ENCODE measurements at places on chromosomes 6 and 20.

- DNase-seq, result no peak
Measured at GRCh38 chr20:31707258-31707615, 15.4 kb downstream of the BCL2L1 start.

DNA sequence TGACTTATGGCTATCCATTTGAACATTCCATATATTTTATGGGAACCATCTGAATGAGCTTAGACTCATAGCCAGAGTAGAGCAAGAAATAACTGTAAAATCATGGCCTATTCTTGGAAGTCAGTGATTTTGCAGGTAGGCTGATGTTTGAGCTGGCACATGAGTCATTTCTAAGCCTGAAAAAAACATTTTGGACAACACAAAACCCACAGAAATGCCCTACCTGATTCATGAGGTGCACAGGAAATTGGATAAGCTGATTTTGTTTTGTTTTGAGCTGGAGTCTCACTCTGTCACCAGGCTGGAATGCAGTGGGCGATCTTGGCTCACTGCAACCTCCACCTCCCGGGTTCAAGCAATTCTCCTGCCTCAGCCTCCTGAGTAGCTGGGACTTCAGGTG, 443.0 kb downstream of the PKHD1 start:
- no peak for DNase-seq

GRCh38 chr6:82017288-82017687, 230.3 kb downstream of the IBTK start:
- no peak for DNase-seq

DNA sequence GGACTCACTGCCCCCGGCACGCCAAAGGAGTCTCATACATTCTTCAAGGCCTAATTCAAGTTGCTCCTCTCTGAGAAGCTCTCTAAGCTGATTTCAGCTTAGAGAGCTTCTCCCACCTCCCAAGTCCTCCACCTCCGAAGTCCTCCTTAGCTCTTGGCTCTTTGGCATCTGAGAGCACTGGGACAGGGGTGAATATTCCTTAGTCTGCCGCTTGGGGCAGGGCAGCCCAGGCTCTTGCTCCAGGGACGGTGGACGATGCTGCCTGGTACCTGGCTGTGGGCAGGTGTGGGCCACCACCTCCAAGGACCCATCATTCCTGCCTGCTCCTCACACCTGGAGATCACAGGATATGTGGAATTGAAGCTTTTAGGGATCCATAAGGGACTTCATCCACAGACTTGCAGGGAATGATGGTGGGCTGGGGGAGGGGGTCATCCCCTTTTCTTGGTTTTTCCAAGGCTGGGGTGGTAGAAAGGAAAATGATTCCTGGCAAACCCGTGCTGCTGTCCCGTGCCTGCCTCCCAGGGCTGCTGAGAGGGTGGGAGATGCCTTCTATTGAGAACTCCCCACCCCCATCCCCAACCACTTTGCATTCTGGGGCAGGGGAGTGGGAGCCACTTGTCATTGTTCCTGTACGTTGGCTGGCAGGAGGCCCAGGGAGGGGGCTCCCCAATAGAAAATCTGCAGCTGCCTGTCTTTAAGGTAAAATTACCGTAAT, 57.4 kb downstream of the ARHGAP40 start:
- DNase-seq, result peak; percentile 14

DNA sequence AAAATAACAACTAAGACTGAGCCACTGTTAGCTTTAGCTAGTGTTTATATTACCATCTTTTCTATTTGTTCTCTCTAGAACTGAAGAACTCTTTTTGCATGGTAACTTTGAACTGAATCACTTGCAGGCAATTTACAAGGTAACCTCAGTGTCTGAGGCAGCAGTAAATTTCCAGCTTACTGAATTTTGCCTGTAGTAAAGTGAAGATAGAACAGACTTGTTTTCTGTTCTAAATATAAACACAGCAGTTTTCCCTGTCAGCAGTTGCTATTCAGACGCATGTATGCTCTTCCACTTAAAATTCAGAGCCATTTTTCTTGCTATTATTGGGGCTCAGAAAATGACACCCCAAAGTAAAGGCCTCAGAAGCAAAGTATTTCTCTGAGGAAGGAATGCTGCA, 974.0 kb upstream of the GJE1 start:
- no peak for DNase-seq

- no peak for DNase-seq
Measured at GRCh38 chr20:63500151-63500901, 1.4 kb upstream of the EEF1A2 start.

- DNase-seq, result no peak
Measured at GRCh38 chr6:87738000-87738399, 36.0 kb upstream of the AKIRIN2 start.

- DNase-seq, result no peak
Measured at GRCh38 chr6:21898107-21898796, 304.7 kb downstream of the SOX4 start.

DNA sequence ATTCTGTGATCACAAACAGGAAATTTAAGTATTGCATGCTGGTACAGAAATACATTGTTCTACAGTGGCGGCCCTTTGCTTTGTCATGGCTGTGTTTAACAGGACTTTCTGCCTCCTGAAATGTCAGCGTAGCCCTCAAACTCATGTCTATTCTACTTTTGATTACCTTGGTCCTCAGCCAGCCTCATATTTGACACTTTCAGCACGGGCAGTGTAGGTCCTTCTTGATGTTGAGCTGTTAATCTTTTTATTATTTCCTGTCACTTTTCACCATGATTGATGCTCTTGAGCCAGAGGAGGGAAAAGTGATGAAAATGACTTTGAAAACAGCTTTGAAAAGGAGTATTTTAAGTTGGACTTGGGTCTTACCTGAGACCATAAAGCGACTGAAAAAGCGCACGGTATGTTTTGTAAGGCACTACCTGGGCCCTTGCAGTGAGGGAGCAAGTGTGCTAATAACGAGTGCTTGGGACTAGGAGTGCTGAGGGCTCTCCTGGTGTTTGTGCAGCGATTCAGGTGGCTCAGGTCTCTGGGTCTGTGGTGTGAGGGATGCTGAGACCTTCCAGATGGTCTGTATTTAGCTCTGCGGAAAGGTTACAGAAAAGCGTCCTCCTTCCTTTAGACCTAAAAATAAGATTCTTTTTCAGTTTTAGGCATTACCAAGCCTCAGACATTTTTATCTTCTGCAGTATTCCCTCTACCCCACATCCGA, 45.2 kb upstream of the RREB1 start:
- DNase-seq, result no peak

GRCh38 chr20:16975682-16976081, 227.5 kb downstream of the OTOR start:
- DNase-seq, result no peak

DNA sequence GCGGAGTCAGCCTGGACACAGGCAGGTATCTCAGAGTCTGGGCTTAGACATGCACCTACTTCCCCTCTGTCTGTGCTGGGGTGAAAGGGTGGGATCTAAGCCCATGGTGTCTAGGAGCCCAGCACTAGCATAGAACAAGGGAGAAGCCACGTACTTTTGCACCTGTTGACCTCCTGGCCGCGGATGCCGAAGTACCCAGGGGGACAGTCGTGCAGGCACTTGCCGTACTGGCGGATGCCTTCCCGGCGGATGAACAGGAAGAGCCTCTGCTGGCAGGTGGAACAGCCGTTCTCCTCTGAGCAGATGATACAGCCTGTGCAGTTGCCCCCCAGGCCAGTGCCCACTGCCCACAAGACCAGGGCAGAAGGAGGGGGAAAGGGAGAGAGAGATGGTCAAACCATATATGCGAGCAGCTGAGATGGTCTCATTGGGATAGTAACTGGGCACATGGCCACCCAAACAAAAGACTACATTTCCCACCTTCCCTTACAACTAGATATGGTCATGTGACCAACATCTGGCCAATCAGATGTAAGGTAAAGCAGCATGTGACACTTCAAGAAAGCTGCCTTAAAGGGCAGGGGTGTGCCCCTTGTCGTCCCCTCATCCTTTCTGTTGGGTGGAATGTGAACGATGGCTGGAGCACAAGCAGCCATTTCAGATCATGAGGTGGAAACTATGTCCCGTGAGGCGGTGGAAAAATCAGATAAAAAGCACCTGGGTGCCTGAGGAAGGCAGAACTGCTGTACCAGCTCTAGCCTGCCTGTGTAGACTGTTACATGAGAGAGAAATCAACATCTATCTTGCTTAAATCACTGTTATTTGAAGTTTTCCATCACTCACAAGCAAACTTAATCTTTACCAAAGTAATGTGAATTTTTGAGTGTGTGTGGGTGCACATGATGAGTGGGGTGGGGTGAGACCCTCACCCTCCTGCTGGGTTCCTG, 34.0 kb downstream of the RSPO4 start:
- DNase-seq, result no peak

GRCh38 chr6:53391170-53391569, 42.4 kb upstream of the ELOVL5 start:
- no peak for DNase-seq

GRCh38 chr6:116371120-116371917, 572 bp downstream of the DSE start:
- no peak for DNase-seq

GRCh38 chr6:133748628-133749027, 140.3 kb upstream of the TCF21 start:
- DNase-seq, result no peak

GRCh38 chr6:147508866-147509608, 547 bp downstream of the SAMD5 start:
- DNase-seq, result no peak

- no peak for DNase-seq
Measured at GRCh38 chr6:7701212-7701834, 24.6 kb upstream of the BMP6 start.

DNA sequence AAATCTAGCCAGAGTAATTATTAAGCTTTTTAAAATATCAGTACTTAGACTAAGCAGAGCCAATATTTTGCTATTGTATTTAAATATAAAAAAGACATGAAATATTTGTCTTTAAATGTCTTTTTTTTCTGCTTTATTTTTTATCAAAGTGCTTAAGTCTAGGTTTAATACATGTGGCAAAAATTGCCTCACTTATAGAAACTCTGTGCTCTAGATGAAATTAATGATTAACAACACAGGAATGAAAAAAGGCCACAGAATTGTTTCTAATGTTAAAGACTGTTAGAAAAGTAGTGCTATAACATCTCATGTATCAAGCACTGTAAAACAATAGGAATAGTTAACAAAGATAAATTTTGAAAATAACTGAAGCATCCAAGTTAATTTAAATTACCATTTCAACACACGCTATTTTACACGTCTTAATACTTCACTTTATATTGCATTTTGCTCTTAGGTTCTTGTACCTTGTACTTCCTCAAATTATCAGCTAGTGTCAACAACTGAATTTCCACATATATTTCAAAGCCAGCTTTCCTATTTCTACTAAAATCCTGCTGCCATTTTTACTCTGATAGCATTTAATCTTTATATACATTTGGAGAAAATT, 1515.1 kb downstream of the HACE1 start:
- no peak for DNase-seq

DNA sequence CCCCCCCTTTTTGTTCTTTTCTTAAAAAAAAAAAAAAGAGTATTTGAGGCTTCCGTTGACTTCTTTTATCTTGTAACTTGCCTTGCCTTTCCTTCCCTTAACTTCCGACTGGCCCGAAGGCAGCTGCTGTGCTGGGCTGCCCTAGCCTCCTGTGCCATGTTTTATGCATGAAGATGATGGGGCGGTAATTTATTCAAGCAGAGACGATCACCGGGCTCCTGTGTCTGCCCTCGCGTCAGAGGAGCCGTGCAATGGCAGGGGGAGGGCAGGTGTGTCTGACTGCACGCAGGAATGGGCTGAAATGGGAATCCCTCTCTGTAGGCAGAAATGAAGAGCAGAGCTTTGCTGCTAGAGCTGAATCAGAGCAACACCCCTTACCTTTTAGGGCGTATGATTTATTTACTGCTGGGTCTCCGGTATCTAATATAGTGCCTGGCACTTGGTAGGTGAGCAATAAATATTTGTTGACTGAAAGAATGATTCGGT, 106.3 kb upstream of the RIPOR2 start:
- DNase-seq, result no peak

GRCh38 chr6:132161283-132161682, 210.1 kb upstream of the CCN2 start:
- no peak for DNase-seq

DNA sequence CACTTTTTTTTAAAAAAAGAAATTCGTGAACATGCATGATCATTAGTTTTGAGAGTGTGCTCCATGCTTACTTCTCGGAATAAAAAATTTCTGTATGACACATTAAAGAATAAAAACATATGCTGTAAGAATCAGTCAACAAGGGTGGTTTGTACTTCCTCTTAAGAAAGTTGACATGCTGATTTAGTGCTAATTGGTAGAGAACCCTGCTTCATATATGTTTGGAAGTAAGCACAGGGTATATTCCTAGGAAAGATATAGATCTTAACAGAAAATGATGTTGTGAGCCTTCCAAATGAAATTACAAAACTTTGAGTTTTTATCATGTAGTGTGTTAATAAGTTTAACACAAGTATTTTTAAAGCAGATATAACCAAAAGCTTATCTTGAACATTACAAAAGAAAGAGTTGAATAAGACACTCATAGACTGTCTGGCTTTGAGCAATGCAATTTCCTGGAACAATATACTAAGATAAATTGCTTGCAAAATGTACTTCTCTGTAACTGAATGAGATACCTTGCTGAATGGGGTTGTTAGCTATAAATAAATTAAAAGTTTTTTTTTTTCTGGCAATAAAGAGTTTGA, 13.8 kb upstream of the VIP start:
- DNase-seq, result no peak

DNA sequence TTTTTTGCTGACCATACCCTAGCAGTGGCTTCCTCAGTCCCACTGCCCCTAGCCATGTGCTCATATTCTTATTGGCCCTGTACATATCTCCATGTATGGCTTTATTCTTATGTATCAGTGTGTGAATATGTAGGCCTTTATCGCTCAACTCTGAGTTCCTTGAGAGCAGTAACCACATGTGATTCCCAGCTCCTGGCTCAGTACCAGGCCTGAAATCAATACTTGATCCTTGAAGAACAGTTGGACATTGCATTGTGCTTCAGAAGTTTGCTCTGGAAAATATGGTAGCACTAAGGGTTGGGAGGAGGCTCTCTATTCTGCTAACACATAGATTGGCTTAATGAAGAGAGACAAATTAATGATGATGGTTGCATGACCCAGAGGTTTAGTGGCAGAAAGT, 118.8 kb upstream of the FERMT1 start:
- no peak for DNase-seq
